ENCODE measurements at places on chromosomes 2 and 18.

DNA sequence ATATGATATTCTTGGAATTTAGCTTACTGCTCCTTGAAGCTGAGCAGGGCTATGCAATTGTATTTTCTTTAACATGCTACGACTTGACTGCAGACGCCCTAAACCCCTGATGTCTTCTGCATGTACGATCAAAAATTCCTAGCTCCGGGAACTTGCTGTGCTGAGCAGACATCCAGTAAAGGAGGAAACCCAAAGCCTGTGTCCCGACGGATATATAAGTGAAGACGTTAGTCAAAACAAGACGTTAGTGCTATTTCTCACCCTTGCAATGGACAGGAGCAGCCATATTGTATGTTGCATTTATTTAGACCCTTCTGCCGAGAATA is 51.5 kb downstream of the SETBP1 start:
- no peak for DNase-seq

DNA sequence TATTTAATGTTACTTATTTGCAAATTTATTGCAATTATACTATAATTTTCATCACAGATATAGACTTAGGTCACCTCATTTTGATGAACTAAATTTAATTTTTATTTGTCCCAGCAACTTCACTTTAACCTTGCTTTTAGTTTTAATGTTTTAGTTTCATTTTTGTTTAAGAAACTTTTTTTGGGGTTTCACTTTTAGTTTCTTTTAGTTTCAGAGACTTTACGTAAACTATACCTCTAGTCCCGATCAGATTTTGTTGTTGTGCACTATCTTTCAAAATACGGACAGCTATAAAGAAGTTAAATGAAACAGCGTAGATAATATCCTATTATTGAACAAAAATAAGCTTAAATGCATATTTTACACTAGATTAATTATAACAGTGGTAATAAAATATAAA is 460.5 kb downstream of the ERBB4 start:
- no peak for DNase-seq

DNA sequence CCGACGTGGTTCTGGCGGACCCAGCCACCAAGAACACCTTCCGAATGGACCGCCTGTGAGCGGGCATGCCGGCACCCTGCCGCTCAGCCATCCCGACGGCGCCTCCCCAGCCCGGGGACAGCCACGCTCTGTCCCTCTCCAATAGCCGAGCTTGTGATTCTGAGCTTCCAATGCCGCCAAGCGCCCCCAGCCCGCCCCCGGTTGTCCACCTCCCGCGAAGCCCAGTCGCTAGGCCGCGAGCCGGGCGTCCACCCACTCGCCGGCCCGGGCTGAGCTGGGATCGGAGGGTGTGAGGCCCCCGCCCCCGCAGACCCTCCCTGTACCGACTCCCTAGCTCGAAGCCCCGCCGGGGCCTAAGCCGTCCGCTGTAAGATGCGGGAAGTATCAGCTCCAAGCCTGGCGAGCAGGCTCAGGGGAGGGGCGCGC is 1195.1 kb upstream of the CHAC2 start:
- DNase-seq: no peak

- no peak for DNase-seq
Measured at GRCh38 chr2:11922294-11922693, 175.9 kb downstream of the LPIN1 start.

- DNase-seq: no peak
Measured at GRCh38 chr2:68367953-68368653, 3.0 kb downstream of the PLEK start.

- DNase-seq: no peak
Measured at GRCh38 chr2:189297446-189297845, 117.9 kb upstream of the COL5A2 start.

GRCh38 chr2:158153270-158154015 is 51.8 kb downstream of the UPP2 start:
- no peak for DNase-seq

DNA sequence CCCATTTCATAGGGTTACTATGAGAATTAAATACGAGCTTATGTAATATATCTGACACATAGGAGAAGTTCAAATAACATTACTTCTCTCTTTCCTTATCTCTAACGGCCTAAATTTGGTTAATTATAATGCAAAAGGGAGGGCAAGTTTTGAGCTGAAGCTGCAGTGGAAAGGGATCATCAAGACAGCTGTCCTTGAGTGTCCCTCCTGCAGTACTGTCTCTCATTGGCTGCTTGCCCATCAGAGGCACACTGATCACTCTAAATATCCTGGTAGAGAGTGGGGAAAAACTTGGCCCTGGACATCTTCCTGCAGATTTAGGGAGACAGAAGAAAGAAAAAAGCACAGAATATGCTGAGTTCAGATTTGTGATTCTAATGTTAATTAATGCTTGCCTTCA is 186.0 kb downstream of the CAMKMT start:
- DNase-seq: no peak

DNA sequence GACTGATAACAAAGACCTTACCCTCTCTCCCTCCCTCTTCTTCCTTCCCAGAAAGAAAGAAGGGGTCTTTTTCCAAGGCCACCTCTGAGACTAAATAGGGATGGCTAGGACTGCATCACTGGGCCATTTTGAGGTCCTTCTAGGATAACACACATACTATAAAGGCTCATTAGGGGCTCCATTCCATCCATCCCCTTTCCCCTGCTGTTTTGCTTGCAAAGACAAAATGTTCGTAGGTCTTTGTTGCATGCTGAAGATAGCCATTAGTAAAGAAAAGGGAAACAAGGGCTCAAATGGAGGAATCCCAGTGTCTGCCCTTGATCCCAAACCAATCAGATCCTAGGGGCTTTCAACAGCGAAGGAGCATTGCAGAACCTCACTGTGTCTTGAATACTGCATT is 344.3 kb downstream of the CYP26B1 start:
- no peak for DNase-seq

DNA sequence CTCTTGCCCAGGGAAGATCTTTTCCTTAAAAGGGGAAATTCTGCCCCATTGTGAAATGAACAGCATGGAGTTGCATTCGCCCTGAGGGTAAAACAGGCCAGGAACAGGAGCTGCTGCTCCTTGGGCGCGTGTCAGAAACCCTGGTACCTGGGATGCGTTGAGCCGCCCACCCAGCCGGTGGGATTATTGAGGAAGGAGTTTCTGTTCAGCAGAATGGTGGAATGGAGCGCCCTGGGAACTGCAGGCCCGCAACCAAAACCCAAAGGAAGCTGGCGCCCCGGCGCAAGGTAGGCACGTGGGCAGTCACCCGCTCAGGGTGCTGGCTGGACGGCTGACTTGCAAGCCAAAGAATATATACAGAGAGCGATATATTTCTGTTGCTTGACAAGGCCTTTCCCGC is 73.5 kb downstream of the MTCL1 start:
- DNase-seq: no peak

GRCh38 chr2:222336442-222336841 is 37.6 kb upstream of the PAX3 start:
- no peak for DNase-seq

DNA sequence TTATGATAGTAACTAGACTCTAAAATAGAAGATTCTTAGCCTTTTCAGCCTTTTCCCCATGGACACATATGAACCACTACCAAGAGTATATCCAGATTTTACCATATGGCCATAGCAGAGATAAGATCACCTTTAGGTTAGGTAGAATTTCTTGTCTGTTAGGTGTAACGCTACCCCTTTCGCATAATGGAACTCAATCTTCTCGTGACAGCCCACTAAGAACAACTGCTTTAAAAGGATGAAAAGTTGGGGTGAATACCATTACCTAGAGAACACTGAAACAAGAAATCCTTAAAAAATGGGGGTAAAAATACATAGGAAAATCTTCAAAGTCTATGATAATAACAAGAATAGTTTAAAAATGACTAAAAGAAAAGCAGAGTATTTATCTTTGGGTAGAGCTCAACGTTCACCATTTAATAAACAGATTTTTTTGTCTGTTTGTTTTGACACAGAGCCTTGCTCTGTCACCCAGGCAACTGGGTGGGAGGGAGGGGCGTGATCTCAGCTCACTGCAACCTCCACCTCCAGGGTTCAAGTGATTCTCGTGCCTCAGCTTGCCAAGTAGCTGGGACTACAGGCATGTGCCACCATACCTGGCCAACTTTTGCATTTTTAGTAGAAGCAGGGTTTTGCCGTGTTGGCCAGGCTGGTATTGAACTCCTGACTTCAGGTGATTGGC is 67.2 kb downstream of the VIL1 start:
- no peak for DNase-seq

DNA sequence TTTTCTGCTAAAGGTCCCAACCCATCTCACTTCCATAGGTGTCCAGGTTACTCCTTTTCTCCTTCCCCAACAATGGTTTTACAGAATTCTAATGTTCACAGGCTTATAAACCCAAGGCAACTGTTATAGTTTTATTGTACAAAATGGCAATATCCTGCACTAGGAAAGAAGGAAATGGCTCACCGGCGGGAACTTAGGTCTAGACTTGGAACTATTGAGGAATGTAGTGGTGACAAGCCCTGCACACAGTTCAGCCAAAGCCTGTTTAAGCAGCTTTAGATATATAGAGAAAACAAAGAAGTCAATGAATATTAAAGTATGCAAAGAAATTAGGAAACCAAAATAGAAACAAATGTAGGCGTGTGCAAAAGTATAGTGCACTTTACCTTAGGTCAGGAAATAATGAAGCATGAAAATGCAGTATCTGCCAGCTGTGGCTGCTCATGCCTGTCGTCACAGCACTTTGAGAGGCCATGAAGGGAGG is 22.7 kb upstream of the KCNG3 start:
- no peak for DNase-seq

DNA sequence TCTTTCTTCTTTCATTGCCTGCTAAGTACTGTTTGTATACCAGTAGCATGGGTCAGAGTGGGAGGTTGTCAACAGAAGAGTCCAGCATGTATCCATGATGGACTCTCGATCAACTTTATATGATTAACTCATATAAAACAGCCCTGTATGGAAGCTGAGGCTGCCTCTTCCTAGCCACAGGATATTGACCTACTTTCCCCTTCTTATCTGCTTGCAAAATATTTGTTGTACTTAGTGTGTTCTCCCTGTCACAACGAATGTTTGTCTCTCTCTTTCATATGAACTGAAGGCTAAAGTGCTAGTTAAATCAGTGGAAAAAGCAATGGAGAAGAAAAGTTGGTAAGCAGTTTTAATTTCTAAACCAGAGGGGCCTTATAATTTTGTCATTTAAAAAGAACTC is 17.8 kb downstream of the MYO1B start:
- no peak for DNase-seq

DNA sequence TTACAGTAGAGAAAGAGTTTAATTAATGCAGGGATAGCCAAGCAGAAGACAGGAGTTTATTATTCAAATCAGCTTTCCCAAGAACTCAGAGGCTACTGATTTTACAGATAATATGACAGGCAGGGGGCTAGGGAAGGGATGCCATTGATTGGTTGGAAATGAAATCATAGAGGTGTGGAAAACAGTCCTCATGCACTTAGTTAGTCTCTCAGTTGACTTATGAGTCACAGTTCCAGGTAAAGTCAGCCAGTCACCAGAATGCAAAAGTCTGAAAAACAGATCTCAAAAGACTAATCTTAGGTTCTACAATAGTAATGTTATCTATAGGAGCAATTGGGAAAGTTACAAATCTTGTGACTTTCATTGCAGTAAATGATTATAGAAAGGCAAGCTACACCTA is 676.4 kb upstream of the CHAC2 start:
- no peak for DNase-seq

GRCh38 chr18:27564066-27564465 is 379.0 kb upstream of the CHST9 start:
- no peak for DNase-seq

DNA sequence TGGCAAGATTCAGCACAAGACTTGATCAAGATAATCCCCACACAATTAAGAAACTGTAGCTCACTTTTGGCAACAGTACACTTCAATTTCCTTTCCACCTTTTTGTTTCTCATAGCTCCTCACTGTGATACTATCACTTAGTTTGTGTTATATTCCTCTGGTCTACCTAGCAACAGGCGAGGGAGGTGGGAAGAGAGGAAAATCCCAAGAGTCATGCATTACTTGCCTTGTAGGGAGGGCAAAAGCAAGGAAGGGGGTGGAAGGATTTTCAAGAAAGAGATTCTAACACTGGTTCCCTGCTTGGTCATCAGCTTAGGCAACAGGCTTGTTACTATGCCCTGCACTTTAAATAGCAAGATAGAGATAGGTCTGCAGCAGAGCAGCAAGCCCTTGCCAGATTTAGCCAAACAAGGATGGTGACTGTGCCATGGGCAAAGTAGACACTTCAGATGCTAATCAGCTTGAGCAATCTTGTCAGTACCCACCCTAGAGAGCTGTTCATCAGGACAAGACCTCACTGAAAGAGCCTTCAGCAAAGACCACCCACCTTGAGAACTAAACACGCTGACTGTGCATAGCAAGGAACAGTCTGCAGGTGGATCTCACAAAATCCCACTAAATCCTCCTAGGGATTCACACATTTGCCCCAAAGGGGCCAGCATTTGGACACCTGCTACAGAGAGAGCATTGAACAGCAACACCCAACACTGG is 134.6 kb downstream of the MBD2 start:
- DNase-seq: no peak

GRCh38 chr2:27552941-27553340 is 29.9 kb upstream of the ZNF512 start:
- no peak for DNase-seq

DNA sequence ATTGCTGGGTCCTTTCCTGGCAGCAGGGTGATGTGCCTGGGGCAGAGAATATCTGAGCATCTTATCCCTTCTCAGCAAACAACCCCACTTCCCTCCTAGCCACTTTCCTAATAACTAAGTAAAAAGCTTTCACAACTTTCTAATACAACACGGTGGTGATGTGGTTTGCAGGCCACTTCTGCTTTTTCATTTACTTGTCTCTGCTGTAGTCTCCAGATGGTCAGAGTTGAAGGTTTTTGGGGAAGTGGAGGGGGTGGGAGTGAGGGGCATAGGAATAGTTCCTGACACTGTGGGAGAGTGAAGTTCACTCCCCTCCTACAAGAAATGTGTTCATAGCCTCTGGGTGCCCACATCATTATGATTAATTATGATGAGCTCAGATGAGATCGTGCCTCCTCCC is 11.6 kb downstream of the OXER1 start:
- no peak for DNase-seq

GRCh38 chr2:21282515-21282898 is 158.7 kb downstream of the TDRD15 start:
- DNase-seq: no peak

DNA sequence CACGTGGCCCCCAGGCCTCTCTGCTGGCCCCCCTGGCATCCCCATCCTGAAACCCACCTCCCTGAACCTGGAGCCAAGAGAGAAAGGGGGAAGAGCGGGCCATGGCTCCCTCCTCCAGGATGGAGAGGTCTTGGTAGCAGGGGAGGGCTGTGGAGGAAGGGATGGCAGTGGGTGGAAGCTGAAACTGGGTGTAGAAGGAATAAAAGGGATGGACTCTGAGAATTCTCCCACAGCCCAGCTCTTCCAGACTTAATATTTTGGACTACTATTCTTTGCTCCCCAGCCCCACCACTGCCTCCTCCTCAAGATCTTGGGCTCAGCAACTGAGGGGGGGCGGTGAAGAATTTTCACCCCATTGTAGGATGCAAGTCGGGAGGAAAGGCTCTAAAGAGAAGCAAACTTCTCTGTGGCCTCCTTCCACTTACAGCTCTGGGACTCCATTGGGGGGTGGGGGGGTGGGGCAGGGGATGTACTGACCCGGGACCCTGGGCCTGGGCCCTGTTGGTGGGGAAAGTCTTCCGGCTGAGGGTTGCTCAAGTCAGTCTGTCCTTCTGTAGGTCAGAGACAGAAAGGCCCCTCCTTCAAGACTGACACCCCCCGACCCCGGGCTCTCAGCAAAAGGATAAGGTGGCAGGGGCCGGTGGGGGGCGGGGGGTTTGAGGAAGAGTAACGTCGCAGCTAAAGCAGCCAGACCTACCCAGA is 501 bp downstream of the TNS1 start:
- DNase-seq: no peak

Measured in NCI-H1417 treated with DMSO at 0.1 percent for 48 hours (cell line).